Left lobe of liver (tissue), 2 donors: ENCODE measurements at places on chromosomes 2 and 18. TPM values are rescaled to one million over a fixed set of nuclear protein-coding genes. Genes with fewer than 3 reads are reported as not detected.

GRCh38 chr2:9638532-9638931, 7.7 kb upstream of the YWHAQ start:
- DNase-seq, result peak; percentile 54

GRCh38 chr2:55048508-55049042, 1.7 kb downstream of the RTN4 start:
- no peak for DNase-seq

DNA sequence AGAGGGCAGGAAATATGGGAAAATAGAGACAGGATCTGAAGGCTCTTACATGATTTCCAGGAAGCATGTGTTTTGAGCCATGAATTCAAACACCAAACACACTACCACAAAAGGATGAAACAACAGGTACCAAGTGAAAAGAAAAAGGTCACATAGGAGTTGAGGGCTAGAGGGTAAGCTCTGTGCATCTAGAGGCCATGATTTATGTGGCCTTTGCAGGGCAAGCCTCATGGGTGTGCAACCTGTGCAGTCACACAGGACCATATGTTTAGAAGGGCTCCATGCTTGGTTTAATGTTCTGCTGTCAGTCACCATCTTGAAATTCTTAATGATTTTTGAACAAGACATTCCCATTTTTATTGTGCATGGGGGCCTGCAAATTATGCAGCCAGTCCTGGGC, 134.5 kb upstream of the CCDC68 start:
- DNase-seq, result no peak

DNA sequence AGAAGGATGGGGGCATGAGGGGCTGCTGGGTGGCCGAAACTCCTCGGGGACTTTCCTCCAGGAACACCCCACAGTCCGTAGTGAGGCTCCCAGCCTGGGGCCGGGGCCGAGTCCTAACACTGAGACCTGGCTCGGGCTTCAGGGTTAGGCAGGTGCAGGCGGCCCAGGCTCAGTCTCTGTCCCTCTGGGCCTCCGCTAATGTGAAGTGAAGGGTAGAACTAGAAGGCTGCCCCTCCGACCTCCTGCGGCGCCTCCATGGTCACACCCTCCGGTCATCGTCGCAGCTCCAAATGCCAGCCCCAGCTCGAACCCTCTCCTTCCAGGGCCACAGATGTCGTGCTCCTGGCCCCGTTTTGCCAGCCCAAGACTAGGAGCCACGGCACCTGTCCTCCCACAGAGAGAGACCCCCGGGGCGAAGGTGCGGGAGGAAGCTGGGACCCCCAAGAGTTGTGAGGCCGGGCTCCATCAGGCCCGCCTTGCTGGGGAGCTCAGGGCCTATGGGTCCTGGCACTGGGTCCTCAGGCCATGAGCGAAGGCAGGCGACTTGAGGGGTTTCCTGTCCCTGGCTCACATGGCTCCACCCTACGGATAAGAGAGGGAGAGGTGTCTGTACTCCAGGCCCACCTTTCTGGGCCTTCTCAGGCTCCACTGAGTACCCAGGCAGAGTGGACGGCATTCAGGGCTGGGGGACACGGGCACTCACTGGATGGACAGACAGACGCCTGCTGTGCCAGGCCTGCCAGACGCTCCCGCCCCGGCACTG, 797 bp downstream of the ANO7 start:
- no peak for DNase-seq

GRCh38 chr2:163698857-163699256, 37.0 kb downstream of the FIGN start:
- no peak for DNase-seq

The MYO7B gene
- total RNA-seq, result 0.63 TPM

DNA sequence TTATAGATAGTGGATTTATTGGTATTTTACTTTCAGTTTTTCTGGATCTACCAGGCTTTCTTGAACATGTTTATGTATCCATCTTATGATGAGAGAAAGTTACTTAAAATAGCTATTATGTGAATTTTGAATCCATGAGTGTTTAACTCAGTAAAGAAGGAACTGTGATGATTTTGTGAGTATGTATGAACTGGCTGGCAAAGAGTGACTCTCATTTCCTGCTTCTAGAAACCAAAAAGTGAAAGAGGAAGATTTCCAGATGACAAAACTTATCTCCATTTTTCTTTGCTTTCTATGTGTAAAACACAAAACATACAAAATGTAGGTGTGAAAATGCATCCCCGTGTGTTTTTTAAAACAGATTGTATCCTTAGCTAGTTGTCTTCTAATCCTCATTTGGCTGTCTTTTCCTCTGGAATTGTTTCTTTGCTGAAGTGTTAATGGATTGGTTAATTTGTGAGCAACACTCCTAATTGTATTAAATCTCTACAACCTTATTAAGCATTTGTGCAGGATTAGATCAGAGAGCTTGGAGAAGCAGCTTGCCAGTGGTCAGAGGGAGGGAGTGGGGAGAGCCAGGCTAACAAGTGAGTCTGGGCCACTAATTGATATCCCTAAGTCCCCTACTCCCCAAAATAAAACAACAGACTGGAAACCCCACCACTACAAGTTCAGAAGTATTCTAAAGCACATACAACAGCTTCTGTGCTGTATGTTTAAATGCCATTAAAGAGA, 23.9 kb downstream of the PTPRM start:
- no peak for DNase-seq

DNA sequence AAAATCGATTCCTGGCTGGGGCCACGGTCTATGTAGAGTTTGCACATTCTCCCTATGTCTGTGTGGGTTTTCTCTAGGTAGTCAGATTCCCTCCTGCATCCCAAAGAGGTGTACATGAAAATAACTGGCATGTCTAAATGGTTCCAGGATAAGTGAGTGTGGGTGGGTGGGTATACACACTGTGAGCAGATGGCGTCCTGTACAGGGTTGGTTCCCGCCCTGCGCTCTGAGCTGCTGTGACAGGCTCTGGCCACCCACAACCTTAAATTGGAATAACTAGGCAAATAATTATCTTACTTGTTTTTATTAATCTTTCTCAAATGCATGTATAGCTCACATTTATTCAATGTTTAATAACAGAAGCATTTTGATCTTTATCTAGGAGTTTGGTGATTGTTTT, 16.3 kb downstream of the THOC1 start:
- no peak for DNase-seq

GRCh38 chr2:33660416-33661123, 61.5 kb upstream of the FAM98A start:
- no peak for DNase-seq

GRCh38 chr2:10885094-10885860, 26.5 kb upstream of the KCNF1 start:
- no peak for DNase-seq

- no peak for DNase-seq
Measured at GRCh38 chr2:181104512-181105115, 124.2 kb downstream of the UBE2E3 start.

The SOWAHC gene
- 21.3 TPM for total RNA-seq

The REG3A gene
- total RNA-seq, result 0.45 TPM

The RNF125 gene
- total RNA-seq, result 9.0 TPM

The XIRP2 gene
- total RNA-seq, result not detected

GRCh38 chr2:215831296-215831913, 181.9 kb downstream of the MREG start:
- DNase-seq, result no peak

DNA sequence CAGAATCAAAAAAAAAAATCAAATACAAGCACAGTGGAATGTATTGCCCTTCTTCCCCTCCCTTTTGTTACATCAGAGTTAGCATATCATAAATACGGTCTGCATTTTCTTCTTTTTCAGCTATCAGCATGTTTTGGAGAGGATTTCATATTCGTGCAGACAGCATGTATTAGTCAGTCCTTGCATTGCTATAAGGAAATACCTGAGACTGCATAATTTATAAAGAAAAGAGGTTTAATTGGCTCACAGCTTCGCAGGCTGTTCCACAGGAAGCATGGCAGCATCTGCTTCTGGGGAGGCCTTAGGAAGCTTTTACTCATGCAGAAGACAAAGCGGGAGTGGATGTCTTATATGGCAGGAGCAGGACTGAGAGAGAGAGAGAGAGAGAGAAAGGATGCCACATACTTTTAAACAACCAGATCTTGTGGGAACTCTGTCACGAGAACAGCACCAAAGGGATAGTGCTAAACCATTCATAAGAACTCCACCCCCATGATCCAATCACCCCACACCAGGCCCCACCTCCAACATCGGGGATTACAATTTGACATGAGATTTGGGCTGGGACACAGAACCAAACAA, 8.9 kb downstream of the IL1B start:
- DNase-seq, result no peak

- DNase-seq, result no peak
Measured at GRCh38 chr2:214465363-214466146, 54.7 kb downstream of the VWC2L start.

GRCh38 chr18:26653943-26654615, 105.7 kb upstream of the KCTD1 start:
- no peak for DNase-seq

The IGFBP5 gene
- total RNA-seq, result 55.4 TPM

The TOGARAM2 gene
- 0.78 TPM for total RNA-seq

GRCh38 chr18:75219745-75220375, 9.3 kb downstream of the TSHZ1 start:
- no peak for DNase-seq

The TUBA4B gene
- not detected for total RNA-seq

DNA sequence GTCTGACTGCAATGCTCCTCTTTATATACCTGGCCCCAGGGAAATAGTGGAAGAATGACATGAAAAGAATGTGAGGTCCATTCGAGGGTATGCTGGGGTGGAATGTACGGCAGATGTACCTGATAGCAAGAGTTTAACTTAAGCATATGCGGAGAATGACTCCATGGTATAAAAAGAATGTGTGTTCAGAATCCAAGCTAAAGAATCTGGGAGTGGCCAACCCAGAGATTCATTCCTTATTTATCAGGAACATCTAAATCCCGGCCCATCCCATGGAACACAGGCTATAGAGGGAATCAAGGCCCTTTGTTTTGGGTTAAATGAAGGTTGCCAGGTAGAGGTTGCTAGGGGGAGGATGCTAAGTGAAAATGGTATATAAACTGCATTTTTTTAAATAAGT, 150.0 kb downstream of the ZNF385B start:
- no peak for DNase-seq

The CDK15 gene
- 0.13 TPM for total RNA-seq

The MC4R gene
- not detected for total RNA-seq

GRCh38 chr2:241150660-241151530, 628 bp downstream of the PPP1R7 start:
- no peak for DNase-seq

The UGT1A4 gene
- total RNA-seq, result 454 TPM

The IAH1 gene
- total RNA-seq, result 28.6 TPM

GRCh38 chr2:119550346-119550745, 6.1 kb downstream of the CFAP221 start:
- no peak for DNase-seq

The SCYGR2 gene
- not detected for total RNA-seq

GRCh38 chr2:104444392-104444791, 409.5 kb upstream of the POU3F3 start:
- DNase-seq, result no peak

The OTOS gene
- total RNA-seq, result not detected

The C2orf80 gene
- total RNA-seq, result not detected

The FOXI3 gene
- not detected for total RNA-seq

- DNase-seq, result no peak
Measured at GRCh38 chr2:65605743-65606058, 173.3 kb upstream of the SPRED2 start.

DNA sequence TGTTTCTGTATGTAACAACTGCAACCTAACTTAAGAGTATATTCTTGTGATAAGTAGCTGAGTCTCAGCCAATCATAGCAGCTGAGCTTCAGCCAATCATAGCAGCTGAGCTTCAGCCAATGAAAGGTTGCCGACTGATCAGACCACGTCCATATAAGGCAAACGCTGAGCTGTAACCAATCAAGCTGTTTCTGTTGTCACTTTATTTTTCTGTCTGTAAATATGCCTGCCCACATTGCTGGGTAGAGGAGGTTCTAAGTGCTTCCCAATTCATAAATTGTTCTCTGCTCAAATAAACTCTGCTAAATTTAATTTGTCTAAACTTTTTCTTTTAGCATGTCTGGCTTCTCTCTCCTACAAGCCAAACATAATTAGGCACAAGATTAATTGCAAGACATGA, 231.5 kb upstream of the TCF4 start:
- DNase-seq, result no peak

The ANO7 gene
- 1.3 TPM for total RNA-seq

The DYNAP gene
- not detected for total RNA-seq

DNA sequence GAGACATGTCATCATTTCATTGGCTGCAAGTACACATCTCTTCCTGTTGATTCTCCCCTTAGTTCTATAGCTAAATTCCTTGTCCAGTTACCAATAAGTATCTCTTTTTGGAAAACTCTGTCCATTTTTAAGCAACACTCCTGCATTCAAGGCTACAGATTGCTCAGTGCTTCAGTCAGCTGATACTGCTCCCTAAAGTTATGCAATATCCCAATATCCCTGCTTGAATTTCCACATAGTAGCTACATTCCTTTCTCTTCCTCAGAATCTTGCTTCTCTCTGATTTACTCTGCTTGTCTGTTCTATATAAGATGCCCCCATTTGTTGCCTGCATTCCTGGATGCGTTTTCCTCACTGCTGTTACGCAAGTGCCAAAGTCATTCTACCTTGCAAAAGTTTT, 109.8 kb downstream of the PARD3B start:
- no peak for DNase-seq

DNA sequence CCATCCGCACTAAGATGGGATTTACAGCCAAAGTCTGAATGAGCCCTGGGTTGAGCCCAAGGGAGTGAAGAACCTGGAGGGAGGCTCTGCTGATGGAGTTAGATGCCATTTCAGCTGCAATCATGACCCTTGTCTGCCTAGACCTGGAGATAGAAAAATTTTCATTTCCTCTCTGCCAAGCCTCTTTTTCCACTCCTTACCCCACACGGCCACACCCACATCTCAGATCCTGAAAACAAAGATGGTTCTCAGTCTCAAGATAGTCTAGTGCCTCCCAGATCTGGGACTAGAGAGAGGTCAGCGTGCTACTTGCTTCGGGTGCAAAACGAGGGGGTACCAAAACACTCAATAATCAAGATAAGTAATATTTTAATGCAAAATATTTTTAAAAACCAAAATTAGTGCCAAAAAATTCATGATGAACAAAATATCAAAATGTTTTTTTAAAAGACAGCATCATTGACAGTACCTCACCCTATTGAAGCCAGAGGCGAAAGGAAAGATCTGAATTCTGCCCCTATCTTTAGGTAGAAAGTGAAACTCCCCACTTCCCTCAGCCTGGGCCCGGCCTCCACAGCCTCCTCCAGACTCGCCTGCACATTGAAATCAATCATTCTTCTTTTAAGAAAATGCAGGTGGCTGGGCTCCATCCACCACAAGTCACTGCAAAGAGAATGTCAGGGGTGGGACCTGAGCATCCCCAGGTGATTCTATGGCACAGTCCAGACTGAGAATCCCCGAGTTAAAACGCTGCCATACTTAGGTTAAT, 57.8 kb upstream of the GPR45 start:
- DNase-seq, result no peak

DNA sequence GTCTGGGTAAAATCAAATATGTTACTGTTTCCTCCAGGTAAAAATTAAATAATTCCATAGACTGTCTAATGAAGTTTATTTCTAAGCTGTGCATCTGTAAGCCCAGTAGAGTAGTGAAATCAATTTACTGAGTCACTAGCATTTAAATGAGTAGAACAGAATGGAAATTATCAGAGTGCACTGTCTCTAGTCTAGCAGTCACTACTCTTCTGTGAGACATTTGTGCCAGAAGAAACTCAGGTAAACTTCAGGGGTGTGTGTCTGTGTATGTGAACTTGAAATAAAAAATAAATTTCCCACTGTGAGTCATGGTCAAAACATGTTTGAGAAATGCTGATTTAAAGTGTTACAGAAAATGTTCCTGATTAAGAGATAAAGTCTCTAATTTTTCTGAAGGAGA, 146.4 kb downstream of the RIF1 start:
- no peak for DNase-seq
